ENCODE measurements at places on chromosomes 2 and 18.

GRCh38 chr2:22279541-22279940 is 1105.4 kb upstream of the KLHL29 start:
- DNase-seq = no peak

GRCh38 chr2:27729198-27729597 is 42.3 kb upstream of the MRPL33 start:
- DNase-seq = no peak

GRCh38 chr2:60297296-60298005 is 256.0 kb downstream of the BCL11A start:
- no peak for DNase-seq

- DNase-seq = no peak
Measured at GRCh38 chr2:238216651-238217184, 13.2 kb upstream of the ILKAP start.

GRCh38 chr2:240225660-240226475 is 85.4 kb upstream of the OTOS start:
- no peak for DNase-seq

DNA sequence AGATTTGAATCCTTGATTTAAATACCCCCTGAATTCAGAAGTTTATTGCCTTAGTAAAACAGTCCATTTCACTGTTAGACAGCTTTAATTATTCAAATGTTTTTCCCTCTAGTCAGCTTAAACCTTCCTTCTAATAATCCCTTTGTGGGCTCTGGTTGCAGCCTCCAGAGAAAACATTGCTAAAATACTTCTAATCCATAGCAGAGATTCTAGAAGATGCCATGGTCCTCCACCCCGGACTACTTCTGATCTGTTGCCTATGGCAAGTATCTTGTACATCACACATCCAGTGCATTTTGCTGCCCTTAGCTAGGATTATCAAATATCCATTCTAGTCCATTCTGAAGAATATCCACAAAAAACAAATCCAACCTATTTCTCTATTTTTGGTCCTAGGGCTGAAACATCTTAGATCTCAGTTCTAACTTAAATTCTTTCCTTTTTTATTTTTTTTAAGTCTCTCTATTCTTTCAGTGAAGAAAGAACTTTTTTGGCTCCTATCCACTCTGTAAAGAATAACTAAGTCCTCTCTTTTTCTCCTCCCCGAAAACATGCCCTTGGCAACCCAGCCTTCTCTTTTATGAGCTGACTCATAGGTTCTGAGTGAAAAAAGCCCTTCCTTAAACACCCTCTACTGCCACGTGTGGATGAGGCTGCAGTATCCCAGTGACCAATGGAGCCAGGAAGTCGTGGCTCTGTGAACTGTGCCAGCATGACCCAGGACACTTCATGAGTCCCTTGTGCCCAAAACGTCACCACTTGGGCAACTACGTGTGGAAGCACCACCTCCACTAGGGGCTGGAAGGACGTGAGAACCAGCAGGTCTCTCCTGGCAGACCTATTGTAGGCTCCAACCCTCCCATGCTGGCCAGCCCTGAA is 349.8 kb downstream of the TNS1 start:
- no peak for DNase-seq

DNA sequence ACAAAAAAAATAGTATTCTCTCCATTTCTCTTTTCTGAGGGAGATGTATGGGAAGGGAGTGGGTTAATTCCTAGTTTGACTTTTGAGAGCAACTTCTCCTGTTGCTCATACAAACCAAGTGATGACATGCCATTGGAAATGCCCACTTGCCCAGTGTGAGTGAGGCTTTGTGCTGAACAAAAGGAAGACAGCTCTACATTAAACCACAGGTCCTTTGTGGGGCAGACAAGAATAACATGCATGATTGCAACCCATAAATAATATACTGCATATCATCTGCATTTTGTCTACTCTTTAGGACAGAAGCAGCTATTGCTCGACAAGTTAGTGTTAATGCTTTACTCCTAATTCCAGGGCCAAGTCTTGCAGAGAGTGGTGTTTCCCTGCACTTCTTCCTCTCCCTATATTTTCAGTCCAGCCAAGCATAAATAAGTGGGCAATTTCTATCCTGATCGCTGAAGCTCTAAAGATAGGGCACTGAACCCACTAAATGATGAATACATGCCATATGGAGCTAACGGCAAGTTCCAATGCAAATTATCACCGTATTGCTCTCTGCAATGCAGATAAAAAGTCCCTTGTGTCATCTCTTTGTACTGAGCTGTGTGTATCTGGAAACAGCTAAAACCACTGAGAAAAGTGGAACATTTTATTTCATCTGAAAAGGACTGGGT is 19.4 kb upstream of the EHBP1 start:
- no peak for DNase-seq

- DNase-seq = no peak
Measured at GRCh38 chr2:232776435-232776834, at the start of gene KCNJ13. TSS of gene KCNJ13 (minus strand) at chr2:232776565. CDS start at chr2:232771362, 5,203 bp downstream.

DNA sequence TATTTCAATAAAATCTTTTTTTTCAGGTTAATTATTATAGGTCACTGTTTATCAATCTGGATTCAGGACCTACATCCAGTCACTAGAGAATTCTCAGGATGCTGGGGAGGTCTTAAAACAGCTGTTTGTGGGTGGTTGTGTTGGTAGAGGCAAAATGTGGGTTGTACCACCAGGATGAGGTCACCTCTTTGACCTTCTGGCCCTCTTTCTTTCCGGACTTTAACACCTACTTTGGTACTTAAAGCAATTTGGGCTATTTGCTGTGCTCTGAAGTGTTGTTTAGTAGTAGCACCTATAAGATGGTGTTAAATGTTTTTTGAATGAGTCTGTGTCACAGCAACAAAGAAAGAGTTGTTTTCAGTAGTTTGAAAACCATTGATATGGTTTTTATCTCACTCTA is 14.6 kb downstream of the EML4 start:
- DNase-seq = no peak

- no peak for DNase-seq
Measured at GRCh38 chr18:36601316-36601715, 227.5 kb downstream of the TPGS2 start.

DNA sequence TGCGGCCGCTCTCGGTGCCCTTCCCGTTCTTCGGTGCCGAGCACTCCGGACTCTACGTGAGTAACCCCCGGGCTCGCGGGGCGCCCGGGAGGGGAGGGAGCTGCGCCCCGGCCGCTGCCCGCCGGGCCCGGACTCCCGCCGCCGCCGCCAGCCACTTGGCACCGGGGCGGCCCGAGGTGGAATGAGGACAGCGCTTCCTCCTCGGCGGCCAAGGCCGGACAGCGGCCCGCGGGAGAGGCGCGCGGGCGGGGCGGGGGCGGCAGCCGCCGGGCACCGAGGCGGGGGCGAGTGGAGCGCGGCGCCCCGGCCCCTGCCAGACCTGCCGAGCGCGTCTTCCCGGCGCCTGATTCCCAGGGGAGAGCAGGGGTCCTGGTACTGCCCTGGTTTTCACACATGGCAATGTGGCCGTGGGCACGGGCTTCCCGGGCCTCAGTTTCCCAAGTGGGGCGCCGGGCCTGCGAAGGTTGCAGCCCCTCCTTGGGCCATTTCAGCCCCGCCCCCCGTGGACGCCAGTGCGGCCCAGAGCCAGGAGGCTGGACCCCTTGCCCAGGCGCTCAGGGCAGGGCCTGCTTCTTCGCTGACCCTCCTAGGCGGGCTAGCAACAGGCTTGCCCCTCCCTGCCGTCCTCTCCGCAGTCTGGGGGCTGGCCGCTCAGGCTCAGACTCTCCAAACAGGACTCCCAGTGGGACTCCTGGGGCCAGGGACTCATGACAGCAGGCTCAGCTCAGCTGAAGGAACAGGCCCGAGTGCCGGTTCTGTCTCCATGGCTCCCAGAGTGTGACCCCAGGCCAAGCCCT is 775 bp downstream of the SNED1 start:
- DNase-seq = no peak

GRCh38 chr2:161115605-161116380 is 44.4 kb upstream of the TANK start:
- no peak for DNase-seq

GRCh38 chr18:13374468-13375301 is 156.1 kb downstream of the LDLRAD4 start:
- no peak for DNase-seq

DNA sequence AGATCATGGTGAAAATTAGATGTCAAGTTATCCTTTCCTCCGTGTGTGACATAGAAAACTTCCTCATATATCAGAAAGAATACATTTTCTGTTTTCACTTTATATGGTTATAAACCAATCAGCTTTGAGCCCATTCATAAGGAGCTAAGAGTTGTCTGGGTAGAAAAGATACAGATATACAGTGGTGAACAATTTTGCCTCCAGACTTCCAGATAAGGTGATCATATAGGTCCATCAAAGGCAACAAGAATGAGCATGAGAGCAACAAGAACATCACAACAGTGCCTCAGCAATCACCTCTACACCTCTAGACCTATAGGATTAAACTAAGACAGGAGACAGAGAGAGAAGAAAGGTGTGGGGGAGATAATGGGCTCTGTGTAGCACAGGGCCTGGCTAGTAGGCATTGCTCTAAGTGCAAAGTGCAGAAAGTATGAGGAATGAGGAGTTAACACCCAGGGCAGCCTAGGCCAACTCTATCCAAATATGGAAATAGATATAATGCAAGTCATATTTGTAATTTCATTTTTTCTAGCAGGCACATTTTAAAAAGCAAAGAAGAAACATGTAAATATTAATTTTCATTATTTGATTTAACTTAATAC is 8.3 kb downstream of the TNP1 start:
- no peak for DNase-seq

DNA sequence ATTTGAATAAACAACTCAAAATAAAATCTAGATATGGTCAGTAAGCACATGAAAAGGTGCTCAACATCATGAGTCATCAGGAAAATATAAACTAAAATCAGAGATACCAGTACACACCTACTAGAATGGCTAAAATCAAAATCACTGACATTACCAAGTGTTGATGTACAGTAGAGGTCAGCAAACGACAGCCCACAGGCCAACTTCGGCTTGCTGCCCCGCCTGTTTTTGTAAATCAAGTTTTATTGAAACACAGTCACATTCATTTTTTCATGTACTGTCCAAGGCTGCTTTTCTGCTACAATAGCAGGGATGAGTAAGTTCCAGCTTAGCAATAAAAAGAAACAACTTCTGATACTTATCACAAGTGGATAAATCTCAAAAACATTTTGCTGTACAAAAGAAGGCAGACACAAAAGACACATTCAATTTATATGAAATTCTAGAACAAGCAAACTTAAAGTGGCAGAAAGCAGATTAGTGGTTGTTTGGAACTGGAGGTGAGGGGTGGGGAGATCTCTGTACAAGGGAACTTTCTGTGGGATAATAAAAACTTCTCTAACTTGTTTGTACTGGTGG is 32.1 kb downstream of the TRAK2 start:
- no peak for DNase-seq

DNA sequence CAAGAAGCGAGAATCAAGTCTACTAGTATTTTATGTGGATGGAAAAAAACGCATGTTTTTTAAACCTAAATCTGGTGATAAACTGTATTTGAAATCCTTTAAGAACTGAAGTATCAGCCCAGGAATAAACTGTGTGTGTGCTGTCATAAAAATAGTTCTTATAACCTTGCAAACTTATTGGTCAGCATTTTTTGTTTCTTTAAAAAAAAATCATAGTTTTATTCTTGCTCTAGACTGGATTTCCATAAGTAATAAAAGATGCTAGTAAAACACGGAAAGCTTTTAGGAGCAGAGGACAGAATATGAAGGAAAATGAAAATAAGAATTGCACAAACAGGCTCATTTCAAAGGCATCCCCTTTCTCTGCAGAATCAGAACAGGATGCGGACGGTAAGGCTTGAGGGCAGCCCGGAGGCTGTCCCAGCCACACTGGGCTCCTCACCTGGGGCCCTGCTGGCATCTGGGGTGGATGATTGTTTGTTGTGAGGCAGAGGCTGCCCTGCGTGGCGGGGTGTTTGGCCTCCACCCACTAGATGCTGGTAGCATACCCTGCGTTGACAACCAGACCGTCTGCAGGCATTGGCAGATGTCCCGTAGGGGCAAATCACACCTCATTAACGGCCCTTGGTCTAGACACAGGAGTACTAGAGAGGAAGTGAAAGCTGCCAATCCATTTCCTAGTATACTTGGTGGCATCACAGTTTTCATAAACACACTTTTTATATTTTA is 52.5 kb downstream of the MBP start:
- DNase-seq = peak; percentile 38

- no peak for DNase-seq
Measured at GRCh38 chr2:74922592-74923227, 35.7 kb upstream of the POLE4 start.

GRCh38 chr2:10221976-10222870 is 80.5 kb upstream of the HPCAL1 start:
- DNase-seq = no peak

GRCh38 chr2:99743146-99743545 is 253.3 kb upstream of the REV1 start:
- no peak for DNase-seq

DNA sequence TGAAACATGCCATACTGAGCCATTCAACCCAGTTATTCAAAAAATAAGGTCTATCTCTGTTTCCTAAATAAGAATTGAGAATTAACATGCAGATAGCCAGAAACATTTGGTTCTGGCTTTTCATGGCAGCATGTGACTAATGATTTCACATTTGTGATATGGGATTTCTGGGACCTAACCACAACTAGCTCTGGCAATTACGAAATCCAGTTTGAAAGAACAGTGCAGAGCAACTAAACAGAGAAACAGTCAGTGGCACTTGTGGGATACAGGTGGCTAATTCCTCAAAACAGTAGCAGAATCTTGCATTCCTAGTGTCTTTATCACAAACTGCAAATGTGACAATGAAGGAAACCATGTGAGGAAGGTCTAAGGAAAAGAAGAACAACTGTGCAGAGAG is 637.8 kb upstream of the CHAC2 start:
- no peak for DNase-seq

DNA sequence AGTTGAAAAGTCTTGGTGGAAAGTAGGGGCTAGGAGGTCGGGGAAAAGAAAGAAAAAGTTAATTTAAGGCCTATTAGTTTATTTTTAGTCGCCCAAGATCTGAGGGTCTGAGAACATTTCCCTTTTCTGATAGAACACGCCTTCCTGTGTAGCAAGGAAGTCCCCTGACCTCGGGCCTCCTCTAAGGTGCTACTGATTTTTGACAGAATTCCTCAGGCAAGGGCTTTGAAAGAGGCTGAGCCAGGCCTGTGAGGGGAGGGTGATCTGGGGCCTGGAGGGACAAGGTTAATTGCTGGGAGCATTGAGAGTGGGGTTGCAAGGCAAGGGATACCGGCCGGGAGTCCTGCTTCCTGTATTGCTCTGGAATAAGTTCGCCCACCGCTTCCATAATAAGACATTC is 131.4 kb upstream of the MYCN start:
- DNase-seq = no peak

All from activated gamma-delta T cell (primary cell).